ENCODE measurements at places on chromosomes 6 and 20. TPM values are rescaled to one million over a fixed set of nuclear protein-coding genes. Genes with fewer than 3 reads are reported as not detected.
A peak's percentile ranks its signal among the peaks of the same experiment; 100 is the strongest.

- DNase-seq: no peak
These were observed 48.7 kb upstream of the DACT2 start for GRCh38 chr6:168368066-168368820.

DNA sequence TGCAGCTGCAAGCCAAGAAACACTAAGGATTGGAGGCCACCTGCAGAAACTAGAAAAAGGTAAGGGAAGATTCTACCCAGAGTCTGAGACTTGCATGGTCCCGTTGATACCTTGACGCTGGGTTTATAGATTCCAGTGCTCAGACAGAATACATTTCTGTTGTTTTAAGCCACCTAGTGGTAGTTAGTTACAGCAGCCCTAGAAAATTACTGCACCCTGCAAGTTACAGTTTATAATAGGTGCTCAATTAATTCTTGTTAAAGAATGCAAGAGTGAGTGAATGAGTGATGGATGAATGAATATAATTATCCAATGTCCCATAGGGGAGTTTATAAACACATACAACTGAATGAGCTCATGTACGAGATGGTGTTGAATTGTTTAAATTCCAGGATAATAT, 453.1 kb upstream of the SLC35B3 start:
- DNase-seq: no peak

DNA sequence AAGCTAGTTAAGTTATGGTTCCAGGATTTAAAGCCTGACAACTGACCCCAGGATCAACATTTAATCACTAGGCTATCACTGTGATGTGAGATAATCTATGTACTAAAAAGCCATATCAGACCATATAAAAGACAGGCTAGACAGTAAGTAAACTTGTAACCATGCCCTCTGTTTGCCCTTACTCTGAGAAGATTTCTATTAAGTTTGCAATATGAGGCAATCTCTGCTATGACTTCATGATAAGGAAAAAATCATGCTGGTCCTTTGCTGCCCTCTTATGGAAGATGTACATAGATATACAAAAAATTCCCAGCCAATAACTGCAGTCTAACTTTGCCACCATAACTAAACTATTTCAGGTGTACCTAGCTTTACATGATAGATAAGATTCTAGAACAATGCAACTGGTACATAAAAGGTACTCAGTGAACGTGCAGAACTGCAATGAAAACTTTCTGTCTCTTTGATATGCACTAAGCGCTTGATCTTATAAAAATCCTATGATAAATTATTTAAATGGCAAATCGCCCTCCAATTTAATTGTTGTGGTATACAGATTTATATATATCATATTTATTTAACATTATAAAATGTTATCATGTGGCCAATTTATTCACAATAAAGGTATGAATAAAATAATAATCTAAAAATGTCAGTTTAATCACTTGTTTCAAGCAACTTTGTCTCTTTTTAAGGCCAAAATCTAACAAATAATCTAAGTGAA, 70.5 kb downstream of the FAM217A start:
- DNase-seq: no peak

- no peak for DNase-seq
These were observed 580.3 kb upstream of the ADGRB3 start for GRCh38 chr6:68054756-68055155.

DNA sequence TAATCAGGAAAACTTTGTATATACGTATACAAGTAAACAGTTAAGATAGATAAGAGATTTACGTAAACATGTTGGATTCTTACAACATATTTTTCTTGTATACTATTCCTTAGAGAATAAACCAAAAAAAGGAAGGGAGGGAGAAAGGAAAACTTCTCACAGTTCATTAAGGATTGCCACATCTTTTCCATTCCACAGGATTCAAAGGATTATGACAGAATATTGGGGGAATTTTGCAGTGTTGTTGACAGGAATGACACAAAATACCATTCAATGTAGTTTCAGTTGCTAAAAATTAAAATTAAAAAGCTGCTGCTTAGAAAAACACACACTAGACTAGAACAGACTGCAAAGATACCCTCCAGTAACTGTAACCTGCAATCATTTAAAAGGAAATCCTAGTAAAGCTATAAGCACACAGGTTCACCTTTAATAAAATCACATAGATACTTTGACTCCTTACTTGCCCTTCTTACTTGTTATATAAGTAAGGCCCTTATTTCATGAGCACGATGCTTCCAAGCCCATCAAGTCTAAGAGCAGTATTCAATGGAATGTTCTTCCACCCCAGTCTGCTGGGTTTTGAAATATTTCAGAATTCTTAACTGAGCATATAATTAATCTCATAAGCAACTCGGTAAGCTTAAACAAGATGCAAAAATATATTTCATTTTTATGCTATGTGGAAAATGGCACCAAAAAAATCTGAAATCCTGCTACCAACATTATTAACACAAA, 107.8 kb downstream of the SMLR1 start:
- no peak for DNase-seq

DNA sequence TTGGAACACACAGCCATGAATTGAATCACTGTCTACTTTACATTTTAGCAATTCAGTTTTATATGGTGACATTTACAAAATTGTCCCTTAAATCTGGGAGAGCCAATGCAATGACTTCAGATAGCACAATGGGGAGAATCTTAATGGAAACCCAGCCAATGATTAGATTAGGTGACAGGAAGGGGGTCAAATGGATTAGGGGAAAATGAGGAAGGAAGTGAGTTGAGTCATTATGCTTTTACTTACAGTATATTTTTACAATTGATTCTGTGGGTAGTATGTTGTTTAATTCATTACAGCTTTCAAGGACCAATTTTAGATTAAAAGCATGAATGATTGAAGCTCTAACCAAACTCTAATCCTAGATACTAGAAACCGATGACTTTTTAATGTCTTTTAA, 229.8 kb downstream of the SOX4 start:
- no peak for DNase-seq

GRCh38 chr6:163647624-163648023, 233.1 kb downstream of the QKI start:
- DNase-seq: no peak

The SLC4A11 gene
- total RNA-seq: 0.63 TPM

The SLC22A7 gene
- total RNA-seq: not detected

DNA sequence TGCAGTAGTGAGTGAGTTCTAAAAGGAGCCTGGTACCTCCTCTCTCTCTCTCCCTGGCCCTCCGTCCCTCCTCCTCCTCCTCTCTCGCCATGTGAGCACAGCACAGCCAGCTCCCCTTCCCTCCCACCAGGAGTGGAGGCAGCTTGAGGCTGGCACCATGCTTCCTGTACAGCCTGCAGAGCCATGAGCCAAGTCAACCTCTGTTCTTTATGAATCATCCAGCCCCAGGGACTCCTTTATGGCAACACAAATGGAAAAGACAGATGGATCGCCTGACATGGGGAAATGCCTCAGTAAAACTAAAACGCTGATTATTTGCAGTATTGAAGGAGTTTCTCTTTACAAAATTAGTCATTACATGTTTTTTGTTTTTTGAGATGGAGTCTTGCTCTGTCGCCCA, 233.7 kb upstream of the ARID1B start:
- no peak for DNase-seq

GRCh38 chr6:39822846-39823815, 31.0 kb downstream of the DAAM2 start:
- DNase-seq: peak; percentile 68

- DNase-seq: no peak
These were observed 57.7 kb downstream of the CLVS2 start for GRCh38 chr6:123053602-123054225.

The BTN1A1 gene
- not detected for total RNA-seq

The GGTLC1 gene
- total RNA-seq: not detected

- DNase-seq: no peak
These were observed 176.8 kb downstream of the CD83 start for GRCh38 chr6:14294270-14294951.

The TMC2 gene
- 0.15 TPM for total RNA-seq

DNA sequence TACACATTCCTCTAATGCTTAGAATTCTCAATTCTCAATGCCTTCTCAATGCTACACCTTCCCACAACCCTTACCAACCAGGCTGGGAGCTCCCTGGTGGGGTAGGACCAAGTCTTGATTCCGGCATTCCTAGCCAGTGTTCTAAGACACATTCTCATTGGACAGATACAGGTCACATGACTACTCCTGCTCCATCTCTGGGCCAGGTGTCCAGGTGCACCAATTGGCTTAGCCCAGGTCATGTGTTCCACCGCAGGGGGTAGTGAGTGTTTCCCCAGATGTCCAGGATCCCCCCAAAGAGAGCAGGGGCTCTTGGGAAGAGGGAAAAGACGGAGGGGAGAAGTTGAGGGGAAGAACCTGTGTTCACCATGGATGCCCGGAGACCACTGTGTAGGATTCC, 58.7 kb upstream of the MLN start:
- DNase-seq: no peak

GRCh38 chr6:87959083-87959482, 88.6 kb upstream of the SPACA1 start:
- no peak for DNase-seq

GRCh38 chr6:98841621-98842341, 7.4 kb downstream of the POU3F2 start:
- DNase-seq: no peak

DNA sequence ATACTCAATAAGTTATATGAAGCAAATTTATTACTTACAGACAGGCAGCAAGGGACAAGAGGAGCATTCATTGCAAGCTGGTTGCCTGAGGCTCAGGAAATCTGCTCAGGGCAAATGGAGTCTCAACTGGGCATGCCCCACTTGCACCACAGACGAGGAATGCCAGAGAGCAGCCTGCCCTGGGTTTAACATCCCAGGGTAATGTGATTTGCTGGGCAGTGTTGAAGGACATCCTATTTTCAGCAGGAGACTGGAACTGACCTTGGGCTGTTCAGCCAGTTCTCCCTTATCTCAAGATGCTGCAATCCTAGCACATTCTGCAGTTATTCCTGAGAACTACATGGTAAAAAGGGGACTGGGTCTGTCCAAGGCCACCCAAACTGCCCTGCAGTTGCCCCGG, 3.8 kb upstream of the ENTPD6 start:
- no peak for DNase-seq

GRCh38 chr6:100883347-100883746, 2.2 kb upstream of the ASCC3 start:
- no peak for DNase-seq

GRCh38 chr6:1135726-1136414, 176.0 kb upstream of the FOXQ1 start:
- DNase-seq: no peak

The TPBG gene
- 20.1 TPM for total RNA-seq

GRCh38 chr6:44628347-44628746, 240.8 kb downstream of the CDC5L start:
- no peak for DNase-seq

The ADGRF5 gene
- total RNA-seq: 28.7 TPM

GRCh38 chr20:63618291-63618980, 8.5 kb downstream of the GMEB2 start:
- DNase-seq: no peak

The JAG1 gene
- total RNA-seq: 133 TPM

The SLC32A1 gene
- not detected for total RNA-seq

GRCh38 chr6:2111162-2111677, 134.2 kb downstream of the GMDS start:
- DNase-seq: no peak

DNA sequence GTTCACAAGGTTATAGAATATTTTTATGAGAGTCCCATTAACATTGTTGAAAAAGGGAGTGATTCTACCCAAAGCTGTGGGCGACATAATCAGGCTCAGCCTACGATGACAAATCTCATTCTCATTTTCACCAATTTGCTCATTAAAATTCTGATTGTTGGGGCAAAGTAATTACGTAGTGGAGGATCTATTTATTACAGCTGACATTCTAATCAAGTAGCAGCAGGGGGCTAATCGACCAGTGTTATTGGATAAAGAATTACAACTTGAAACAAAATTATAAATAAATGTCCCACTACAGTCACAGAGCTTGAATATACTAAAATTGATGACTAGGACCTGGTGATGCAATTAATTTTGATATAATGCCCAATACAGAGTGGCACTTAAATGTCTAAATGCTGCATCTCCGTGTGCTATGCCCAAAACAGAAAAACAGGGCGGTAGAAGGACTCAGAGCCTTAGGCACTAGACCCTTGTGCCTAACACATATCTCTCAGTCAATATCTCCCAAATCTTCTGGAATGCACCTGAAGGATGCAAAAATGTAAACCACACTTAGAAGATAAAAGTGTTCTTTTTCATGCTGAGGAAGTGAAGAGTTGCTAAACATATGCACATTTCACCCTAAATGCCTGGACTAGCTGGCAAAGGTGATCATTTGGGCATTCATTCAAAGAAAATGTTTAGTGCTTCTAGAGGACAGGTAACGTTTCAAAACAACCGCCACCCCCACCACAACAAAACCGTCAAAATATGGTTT, 88.3 kb downstream of the CD24 start:
- no peak for DNase-seq

Data from aorta (tissue), 5 donors.